Renal cortical epithelial cell (primary cell): ENCODE measurements at places on chromosomes 2 and 18.
A peak's percentile ranks its signal among the peaks of the same experiment; 100 is the strongest.

- DNase-seq, result peak; percentile 6
Observed at GRCh38 chr2:60028849-60029565, 524.4 kb downstream of the BCL11A start.

DNA sequence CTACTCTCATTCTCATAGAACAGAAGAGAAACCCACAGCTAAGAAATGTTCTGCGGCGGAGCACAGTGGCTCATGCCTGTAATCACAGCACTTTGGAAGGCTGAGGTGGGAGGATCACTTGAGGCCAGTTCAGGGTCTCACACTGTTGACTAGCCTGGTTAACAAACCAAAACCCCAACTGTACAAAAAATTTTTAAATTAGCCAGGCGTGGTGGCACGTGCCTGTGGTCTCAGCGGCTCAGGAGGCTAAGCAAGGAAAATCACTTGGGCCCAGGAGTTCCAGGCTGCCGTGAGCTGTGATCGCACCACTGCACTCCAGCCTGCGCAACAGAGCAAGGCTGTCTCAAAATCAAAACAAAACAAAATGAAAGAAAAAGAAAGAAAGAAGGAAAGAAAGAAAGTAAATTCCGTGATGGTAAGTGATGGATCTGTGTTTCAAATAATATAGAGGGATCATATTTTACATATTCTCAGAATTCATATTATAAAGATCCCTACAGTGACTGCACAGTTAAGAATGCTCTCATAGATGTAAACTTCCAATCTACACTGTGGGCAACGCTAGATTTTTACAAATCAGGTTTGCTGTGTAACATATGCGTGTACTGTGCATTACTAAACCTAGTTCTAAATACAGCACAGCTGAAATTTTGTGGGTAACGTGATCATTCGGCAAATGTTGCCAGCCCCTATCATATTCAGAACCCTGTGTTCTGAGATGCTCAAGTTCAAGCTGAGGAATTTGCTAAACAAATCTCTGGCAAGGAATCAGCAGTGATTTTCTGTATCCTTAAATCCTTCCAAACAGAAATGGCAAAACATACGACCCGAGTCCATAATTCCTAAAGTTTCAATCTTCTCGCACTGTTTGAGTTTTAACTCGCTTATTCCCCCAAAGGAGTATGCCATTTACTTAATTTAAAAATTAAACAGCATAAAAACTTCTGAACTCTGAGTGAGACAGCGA is 1.2 kb upstream of the RAB12 start:
- peak; percentile 77 for DNase-seq

DNA sequence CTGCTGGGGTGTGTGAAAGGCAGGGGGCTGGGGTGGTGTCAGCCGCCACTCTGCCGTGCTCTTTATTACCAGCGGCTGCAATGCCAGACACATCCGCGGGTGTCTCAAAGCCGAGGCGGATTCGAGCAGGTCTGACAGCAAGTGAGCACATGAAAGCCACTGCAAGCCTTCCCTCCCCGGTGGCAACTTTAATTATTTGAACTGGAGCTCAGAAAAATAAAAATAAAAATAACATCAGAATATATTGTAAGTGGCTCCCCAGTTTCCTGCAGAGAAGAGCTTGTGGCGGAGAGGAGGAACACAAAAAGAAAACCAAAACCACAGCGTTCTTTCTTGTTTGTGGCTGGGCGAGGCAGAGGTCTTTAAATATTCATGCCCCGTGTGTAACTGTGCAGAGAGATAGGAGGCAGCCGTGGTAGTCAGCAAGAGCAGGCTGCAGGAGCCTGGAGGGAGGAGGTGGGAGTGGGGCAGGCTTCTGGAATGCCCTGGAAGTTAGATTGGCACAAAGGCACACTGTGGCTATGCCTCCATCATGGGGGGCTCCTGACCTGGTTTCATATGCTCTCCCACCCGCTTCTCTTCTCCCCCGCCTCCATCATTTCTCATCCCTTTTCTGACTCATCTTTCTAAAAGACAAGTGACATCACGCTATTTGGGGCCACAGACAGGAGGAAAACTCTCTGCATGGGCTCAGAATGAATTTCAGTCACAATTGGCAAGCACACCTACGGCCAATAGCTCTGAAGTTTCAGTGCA is 199.8 kb downstream of the CLIP4 start:
- DNase-seq, result peak; percentile 25

DNA sequence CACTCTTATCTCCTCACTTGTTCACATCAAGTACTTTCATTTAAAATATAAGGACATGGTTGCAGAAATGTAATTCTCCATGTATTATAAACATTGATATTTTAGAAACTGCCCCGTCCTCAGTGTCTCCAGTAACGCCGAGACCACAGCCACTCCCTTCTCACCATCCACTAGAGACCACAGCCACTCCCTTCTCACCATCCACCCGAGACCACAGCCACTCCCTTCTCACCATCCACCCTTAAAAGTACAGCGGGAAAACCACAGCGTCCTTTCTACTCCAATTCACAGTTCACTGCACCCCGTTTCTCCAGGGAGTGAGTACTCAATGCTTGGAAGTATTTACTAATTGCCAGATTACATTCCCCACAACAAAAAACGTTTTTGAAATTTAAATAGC is 1452.2 kb upstream of the ACVR2A start:
- no peak for DNase-seq

GRCh38 chr2:211367711-211368110 is 811.3 kb downstream of the CPS1 start:
- peak; percentile 99 for DNase-seq

DNA sequence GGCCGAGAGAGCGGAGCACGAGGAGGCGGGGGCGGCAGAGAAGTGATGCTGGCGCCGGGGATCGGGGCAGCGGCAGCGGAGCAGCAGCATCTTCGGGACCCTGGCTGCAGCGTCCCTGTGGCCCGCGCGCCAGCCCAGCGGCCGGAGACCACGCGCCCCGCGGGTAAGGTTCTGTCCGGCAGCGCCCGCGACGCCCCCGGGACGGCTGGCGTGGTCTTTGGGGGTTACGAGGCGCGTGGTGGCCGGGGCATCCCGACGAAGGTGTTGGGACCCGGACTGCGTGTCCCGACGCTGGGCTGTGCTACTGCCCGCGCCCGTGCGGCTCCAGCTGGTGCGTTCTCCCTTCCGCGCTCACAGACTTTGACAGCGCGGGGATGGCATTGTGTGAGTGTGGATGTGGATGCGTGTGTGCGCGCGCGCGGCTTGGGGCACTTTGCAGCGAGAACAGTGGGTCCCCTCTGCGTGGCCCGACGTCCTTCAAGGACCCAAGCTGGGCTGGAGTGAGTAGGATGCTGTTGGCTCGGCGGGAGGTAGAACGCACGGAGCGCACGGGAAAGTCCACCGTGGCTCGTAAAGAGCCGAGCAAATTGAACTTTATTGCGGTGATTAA is 405.0 kb downstream of the XIRP2 start:
- DNase-seq, result no peak

GRCh38 chr2:44706681-44707553 is 234.6 kb upstream of the SIX3 start:
- no peak for DNase-seq

DNA sequence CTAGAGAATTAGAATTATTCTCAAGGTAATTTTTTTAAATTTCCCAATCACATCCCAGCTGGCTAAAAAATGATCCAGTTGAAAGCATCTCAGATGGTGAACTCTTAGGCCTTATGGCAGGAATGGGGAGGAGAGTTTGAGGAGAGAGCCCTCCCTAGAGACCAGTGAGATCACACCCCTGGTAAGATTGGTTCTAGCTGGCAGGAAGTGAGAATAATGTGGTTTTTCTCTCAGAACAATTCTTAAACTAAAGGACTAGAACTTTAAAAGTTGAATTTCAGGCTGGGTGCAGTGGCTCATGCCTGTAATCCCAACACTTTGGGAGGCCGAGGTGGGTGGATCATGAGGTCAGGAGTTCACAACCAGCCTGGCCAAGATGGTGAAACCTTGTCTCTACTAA is 120.2 kb downstream of the MYO3B start:
- DNase-seq, result no peak
